ENCODE measurements at places on chromosomes 4 and X.

- DNase-seq: no peak
Measured at GRCh38 chrX:49858341-49858740, 20.9 kb upstream of the USP27X start.

GRCh38 chrX:9341291-9342201, 123.3 kb upstream of the TBL1X start:
- no peak for DNase-seq

- DNase-seq: no peak
Measured at GRCh38 chr4:114250439-114250891, 271.0 kb upstream of the ARSJ start.

GRCh38 chr4:2042947-2043395, 16.2 kb upstream of the NAT8L start:
- no peak for DNase-seq

- no peak for DNase-seq
Measured at GRCh38 chr4:141501395-141501794, 135.0 kb upstream of the IL15 start.

DNA sequence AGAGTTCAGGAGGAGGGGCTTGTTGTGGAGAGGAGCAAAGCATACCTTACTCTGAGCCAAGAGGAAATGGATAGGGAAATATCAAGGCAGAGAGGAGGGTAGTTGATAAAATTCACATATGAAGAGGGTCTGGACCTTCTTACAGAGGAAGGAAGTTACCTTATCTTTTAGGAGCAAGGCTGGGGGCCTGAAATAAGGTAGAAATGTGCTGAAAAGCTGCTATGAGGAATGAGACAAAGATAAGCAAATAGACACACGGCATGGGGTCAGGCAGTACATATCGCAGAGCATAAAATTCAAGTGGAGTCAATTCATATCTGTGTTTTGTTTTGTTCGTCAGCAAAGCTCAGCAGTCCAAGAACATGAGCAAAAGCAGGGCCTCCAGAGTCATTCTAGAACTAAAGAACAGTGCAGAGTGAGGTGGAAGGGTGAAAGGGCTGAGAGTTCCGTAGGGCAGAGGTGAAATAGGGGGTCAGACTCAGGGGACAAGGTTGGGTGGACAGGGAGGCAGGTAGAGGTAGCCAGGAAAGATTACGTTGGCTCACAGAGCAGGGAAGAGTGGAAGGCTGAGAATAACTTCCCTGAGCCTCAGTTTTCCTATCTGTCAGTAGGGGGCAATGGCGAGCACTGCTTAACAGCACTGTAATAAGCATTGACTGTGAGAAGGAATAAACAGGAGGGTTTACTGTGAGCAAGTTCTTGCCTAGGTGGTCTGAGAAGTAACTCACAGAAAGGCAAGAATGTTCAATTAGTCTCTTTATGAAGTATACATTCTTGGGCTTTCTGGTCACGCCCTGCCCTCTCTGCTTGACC, 9.2 kb downstream of the VSIG4 start:
- DNase-seq: no peak

- DNase-seq: no peak
Measured at GRCh38 chrX:151738751-151739150, 4.2 kb downstream of the CNGA2 start.

- no peak for DNase-seq
Measured at GRCh38 chr4:158538911-158539310, 17.2 kb downstream of the RXFP1 start.

DNA sequence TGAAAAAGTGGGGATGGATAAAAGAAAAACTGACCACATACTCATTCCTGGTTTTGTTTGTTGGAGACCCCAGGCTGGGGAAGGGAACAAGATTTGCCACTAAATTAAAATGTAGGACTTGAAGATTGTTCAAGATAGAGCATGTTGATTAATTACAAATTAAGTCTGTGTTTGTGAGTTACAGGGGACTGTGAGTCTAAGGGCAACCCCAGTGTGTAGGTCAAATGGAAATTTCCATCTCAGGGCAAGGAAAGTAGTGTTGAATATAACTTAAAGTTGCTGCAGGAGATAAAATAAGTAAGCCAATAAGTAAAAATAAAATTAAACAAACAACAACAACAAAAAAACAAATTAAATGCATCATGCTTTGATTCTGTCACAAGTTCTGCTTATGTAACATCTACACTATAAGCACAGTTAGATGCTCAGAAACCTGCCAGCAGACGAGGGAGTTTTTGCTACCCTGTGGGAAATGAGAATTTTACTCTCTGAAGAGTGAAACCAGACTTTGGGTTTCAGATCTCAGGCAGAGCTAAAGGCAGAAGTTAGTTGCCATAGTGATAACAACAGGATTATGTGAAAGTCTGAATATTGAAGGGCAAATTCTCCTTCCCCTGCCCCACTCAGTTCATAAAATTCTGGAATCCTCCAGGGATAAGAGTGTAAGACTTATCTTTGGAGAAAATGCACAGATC, 352.3 kb downstream of the GRXCR1 start:
- no peak for DNase-seq

GRCh38 chrX:130111220-130112154, 1.2 kb upstream of the ELF4 start:
- DNase-seq: no peak

DNA sequence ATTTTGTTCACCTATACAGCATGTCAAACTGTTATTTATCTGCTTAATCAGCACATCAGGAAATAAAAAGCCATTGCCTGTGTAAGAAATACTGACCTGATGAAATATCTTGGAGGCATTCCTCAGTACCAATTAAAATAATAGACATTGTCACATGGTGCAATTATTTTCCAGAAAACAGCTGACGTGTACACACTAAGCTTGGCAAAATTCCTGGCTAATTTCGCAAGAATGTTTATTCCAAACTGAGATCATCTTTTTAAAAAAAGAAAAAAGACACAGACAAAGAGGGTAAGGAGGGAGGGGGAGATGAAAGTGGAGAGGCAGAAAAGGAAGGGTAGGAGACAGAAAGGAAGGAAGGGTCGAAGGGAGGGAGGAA, 61.9 kb upstream of the NFKB1 start:
- DNase-seq: no peak

DNA sequence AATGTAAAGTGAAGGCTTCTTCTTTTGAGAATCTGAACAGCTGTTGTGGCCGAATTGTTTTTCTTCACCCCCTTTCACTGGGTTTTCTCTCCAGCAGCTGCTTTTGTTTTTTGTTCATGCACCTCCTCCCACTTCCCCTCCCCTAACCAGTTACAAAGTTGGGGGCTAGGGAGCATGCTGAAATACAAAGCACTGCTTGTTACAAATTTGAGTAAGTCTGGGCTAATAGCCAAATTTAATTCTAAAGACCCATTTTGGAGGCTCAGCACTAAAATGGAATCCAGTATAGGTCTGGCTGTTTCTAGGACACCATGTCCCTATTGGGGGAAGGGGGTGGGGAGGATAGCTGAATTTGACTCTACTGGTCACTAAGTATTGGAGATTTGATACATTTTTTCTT, 89.2 kb upstream of the GPM6B start:
- no peak for DNase-seq

- DNase-seq: no peak
Measured at GRCh38 chr4:1298461-1298860, 8.8 kb downstream of the MAEA start.

GRCh38 chrX:34275699-34276098, 143.6 kb upstream of the FAM47A start:
- no peak for DNase-seq

DNA sequence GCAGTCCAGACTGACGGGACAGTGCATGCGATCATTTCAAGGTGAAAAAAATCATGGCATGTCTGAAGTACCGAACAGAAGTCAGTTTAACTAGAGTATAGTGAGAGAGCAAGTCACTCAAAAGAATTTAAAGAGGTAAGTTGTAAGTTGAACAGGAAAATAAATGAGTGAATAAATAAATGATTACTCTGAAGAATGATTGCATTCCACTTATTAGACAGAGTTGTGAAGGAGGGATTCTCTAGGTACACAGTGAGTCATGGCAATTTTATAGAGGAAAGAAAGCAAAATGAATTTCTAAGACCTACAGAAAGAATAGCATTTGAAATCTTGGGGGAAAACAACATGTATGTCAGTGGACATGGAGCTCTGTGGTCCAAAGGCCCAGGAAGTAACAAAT, 37.1 kb upstream of the SLC7A11 start:
- no peak for DNase-seq

DNA sequence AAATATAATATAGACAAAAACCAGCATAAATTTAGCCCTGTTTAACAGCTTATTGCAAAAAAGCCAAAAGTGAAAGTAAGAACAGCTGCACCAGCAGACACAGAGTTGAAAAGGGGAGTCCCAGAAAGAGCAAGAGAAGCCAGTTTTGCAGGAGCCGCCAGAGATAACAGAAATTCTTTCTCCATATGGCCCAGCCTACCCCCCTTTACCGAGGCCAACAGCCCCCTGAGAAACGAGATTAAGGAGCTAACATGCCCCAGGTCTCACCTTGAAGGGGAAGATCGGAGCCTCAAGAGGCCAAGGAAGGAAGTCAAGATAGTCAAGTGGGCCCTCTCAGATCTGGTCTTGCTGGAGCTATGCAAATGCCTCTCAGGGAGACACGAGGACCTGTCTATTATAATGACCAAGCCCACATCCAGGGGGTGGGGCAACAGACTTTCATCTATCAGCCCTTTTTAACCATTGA, 4.8 kb downstream of the ACOX3 start:
- DNase-seq: no peak

GRCh38 chrX:100926453-100926852, 2.3 kb downstream of the XKRX start:
- no peak for DNase-seq

- DNase-seq: no peak
Measured at GRCh38 chr4:109910256-109910655, 2.4 kb upstream of the EGF start.

DNA sequence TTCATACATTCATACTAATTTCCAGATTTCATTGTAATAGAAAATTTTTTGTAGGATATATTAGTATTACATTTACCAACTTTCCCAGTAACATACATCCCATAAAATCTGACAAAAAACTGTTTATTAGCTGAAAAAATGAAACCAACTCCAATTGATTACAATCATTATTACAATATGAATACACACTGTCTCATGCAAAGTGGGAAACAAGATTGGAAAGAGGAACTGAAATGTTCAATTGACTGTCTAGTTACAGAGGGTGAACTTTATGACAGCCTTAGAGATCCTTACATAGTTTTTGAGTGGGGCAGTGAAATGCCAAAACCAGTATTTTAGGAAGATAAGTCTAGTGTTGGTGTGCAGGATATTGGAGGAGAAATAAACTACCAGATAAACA, 2.3 kb upstream of the AMBN start:
- DNase-seq: no peak

GRCh38 chr4:14178421-14178820, 550.9 kb upstream of the BOD1L1 start:
- DNase-seq: no peak

DNA sequence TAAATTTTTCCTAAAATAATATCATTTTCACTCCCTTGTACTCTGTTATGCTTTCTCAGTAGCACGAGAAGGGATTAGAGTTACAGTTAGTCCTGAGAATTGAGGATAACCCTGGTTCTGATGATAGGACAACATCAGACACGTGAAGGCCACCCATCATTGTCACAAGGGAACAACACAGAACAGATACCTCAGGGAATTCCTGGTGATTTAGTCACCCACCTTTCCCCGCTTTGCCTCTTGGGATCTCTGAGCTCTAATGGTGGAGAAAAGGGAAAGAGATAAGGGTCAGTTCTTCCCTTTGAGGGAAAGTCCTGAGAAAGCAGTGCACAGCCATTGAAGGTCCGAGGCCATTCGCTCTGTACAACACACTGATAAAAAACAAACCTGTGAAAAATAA, 112.3 kb upstream of the GALNT7 start:
- DNase-seq: no peak

DNA sequence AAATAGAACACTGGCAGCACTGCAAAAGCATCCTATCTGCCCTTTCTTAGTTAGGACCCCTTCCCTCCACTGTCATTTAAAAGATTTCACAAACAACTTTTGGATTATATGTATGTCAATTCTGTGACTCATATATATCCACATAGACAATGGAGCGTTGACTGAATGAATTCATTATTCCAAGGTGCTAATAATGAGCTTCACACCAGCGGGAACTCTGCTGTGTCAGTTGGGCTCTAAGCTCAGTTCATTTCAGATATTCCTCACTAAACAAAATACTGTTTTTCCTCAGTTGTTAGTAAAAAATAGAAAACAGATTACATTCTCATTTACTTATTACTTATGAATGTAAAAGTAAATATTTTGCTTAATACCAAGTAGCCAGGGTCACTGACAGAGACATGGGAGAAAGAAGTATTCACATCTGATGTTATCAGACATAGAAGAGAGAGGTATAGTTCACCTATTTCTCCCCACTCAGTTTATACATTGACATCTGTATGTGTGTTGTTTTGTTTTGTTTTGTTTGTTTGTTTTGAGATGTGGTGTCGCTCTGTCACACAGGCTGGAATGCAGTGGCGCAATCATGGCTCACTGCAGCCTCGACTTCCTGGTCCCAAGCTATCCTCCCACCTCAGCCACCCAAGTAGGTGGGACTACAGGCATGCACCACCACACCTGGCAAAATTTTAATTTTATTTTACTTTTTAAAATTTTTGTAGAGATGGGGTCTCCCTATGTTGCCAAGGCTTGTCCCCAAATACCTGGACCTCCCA, 10.9 kb downstream of the NFKB1 start:
- no peak for DNase-seq

DNA sequence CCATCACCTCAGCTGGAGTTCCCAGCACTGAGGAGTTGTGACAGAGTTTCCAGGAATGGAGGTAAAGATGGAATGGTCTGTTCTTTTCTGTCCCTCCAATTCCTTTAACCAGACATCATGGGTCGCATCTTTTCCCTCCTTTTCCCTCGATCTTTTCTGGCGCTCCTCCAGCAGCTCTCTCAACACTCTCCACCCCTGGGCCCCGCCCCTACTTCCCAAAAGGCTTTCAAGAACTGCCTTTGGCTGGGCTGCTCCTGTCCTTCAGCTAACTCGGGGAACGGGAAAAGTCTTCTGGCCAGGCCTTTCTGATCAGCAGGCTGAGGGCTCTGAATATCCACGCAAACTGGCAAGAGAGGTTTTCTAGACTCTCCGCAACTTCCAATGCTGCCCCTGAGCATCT, 34.0 kb downstream of the UTP14A start:
- no peak for DNase-seq

- no peak for DNase-seq
Measured at GRCh38 chr4:53196882-53197771, 168.7 kb downstream of the SCFD2 start.

- DNase-seq: no peak
Measured at GRCh38 chr4:165783626-165784025, 89.4 kb upstream of the TLL1 start.

- DNase-seq: no peak
Measured at GRCh38 chr4:45475548-45475947, 648.3 kb downstream of the GABRG1 start.

- DNase-seq: no peak
Measured at GRCh38 chr4:11418610-11419009, 10.1 kb downstream of the HS3ST1 start.

All from T-helper 17 cell (primary cell).